ENCODE measurements at places on chromosomes 3 and 15. TPM values are rescaled to one million over a fixed set of nuclear protein-coding genes. Genes with fewer than 3 reads are reported as not detected.

DNA sequence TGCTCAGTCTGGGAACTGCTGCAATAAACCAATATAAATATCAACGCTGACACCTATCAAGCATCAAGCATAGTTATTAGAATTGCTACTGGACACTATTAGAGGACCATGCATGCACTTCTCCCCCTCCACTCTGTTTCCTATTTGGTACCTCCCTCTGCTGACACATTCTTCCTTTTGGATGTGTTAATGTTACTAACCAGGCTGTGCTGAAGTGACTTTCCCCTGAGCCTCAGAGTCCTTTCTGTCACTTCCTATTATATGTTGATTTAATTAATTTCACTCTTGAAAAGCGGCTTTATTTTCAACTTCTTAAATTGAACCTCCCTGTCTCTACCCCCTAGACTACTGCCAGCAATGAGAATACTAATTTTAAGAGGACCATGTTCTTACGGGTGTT is 379.1 kb downstream of the MCTP2 start:
- DNase-seq, result no peak

DNA sequence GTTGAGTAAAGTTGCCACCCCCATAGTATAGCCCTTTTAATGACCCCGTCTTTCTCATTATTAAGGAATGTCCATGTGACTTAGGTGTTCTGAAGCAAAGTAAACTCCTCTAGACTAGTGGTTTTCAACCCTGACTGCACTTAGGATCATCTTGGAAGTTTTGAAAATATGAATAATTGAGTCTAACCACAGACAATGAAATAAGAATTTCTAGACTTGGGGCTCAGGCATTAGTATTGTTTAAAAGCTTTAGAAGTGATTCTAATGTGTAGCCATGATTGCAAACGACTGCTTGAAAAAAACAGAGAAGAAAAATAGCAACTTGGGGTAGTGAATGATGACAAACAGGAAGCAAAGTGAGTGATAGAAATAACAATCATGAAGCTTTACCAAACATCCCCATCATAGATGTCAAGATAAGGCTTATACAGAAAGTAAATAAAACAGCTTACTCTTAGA is 35.0 kb downstream of the ALCAM start:
- DNase-seq, result no peak

DNA sequence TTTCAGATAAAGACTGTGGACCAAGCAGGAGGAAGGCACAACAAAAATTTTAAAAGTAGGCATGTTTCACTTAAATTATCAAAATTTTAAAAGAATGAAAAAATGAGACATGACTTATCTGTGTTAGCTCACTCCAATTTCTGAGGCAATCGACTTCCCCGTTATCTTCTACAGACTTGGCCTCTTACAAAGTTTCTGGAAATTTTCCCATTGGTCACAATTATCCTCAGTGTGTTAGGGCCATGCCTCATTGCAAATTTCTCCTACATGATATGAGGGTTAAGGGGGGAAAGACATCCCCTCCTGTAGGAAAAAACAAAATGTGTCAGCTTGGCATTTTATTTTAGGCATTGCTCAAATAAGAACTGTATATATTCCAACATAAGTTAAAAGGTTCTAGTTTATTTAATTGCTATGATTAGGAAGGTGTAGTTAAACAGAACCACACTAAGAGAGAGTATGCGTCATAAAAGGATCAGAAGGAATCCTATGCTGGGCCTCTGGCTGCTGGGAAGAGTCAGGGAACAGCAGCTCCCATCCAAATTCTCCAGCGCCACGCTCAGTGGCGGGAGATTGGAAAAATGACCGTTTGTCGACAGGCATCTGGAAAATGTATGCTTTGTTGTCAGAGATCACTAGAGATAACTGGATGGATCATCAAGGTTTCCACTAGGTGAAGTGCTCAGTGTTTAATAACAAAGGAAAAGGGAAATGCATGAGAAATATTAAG is 463.6 kb upstream of the NR2F2 start:
- no peak for DNase-seq

DNA sequence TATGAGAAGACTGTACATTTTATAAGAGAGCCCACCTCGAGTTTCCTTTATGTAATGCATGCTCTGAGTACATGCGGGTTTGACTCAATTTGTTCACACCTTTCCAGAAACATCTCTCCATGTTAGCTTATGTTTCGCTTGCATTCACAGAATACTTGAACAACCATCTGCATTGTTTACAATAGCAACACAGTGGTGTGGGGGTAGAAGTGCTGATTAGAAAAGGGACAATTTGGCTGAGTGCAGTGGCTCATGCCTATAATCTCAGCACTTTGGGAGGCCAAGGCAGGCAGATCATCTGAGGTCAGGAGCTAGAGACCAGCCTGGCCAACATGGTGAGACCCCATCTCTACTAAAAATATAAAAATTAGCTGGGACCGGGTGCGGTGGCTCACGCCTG is 60.9 kb downstream of the NCEH1 start:
- no peak for DNase-seq

DNA sequence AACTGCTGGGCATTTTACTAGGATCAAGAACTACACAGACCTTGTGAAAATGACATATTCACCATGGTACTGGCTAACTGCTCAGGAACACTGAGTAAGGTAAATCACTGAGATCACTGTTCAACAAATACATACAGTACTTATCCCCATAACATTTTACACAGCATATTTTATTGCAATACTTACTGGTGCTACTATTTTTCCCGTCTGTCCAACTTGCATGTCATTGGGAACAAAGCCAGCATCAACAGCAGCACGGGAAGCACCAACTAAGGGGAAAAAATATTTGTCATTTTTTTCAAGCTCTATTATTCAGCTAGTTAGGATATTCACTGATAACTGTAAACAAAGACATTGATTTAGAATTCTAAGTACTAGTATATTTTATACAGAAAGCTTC is 37.0 kb downstream of the ETFA start:
- DNase-seq, result no peak

GRCh38 chr15:40960151-40960885 is 7.0 kb downstream of the CHAC1 start:
- DNase-seq, result no peak

DNA sequence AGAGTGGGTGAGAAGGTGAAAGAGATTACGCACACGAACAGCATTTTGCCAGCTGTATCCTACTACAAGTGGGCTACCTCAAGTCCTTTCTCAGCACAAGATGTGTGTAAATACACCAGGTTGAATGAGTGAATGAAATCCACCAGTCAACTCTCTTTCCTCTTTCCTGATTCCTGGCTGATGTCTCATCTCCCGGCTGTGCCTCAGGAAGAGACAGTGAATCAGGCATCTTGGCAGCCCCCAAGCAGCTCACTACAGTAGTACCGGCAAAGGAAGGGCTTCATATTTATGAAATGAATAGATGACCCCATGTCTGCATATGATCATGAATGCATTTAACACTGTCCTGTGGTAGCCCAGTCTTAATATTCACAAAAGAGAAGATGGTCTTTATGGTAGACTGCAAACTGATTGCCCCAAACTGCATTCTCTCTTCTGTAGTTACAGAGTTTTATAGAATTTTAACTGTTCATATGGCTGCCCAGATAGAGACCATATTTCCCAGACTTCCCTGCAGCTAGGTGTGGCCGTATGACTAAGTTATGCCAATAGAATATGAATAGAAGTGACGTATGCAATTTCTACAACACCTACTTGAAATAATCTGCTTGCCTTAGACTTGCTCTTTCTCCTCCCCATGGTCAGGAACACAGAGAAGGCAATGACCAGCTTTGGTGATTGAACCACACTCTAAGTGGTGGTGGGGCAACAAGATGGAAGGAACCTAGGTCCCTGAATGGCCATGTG is 22.7 kb downstream of the MGLL start:
- DNase-seq, result no peak

- DNase-seq, result no peak
Observed at GRCh38 chr3:35565048-35565447, 74.3 kb upstream of the ARPP21 start.

DNA sequence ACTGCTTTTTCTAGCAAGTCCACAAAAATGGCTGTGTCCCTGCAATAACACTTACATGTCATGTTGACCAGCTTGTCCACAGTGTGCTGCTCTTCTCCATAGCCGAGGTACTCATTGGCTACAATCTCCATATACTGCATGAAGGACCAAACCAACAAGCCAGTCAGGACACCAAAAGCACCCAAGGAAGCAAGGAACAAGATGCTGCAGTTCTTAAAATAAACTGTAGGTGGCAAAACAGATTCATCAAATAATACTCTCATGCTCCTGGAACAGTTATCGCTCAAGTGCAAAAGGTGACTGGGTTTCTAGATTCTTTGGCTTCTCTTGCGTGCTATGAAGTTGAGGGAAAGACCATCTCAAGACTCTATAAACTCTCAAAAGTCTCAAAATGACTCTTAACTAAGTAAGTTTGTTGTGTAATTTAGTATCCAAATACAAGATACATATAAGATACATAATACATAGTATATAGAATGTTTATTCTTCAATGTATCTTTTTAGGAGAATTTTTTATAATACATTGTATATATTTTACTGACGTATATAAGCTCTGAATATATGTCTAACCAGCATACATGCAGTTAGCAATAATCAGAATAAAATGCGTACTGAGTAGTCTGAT is 57.0 kb downstream of the NEK10 start:
- DNase-seq, result no peak

DNA sequence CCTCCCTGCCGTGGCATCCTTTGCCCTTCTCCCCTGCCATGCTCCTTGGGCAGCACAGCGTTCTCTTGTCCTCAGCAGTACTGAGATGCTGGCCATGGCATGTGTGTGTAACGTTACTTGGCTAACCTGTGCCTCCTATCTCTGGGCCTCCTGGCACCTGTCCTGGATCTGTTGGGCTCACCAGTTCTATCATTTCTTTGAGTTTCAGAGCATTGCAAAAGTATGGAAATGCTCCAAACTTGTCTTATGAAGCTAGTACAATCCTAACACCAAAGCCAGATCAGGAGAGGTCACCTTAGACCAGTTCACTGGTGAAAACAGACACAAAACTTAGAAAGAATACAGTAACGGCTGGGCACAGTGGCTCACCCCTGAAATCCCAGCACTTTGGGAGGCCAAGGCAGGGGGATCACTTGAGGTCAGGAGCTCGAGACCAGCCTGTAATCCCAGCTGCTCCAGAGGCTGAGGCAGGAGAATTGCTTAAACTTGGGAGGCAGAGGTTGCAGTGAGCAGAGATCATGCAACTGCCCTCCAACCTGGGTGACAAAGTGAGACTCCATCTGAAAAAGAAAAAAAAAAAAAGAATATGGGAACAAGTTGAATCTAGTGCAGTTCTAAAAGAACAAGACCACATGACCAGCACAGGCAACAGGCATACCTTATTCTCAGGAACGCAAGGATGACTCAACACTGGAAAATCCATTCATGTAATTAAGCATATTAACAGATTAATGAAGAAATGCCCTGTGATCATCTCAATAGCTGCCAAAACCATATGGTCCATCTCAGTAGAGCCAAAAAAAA is 62.4 kb upstream of the TRPM1 start:
- no peak for DNase-seq

DNA sequence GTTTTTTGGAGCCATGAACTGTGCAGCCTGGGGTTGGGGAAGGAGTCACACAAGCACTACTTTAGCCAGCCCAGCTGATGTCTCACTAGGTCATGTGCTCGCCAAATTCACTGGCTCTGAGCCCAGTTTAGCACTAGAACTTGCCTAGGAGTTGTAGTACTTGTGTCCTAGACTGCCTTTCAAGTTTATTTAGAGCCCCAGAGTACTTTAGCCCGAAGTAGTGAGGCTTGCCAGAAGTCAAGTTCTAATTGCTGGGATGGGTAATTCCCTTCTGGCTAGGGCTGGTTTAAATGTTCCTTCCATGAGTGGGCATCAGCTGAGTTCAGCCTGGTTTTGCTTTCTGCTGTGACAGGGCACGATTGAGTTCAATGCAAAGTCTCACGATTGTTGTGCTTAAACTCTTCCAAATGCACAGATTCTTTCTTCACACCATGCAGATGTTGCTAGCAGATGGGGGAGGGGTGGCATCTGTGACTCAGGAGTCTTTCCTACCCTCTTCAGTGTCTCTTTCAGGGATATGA is 228.2 kb upstream of the ZPLD1 start:
- no peak for DNase-seq

GRCh38 chr3:14467814-14468620 is 65.6 kb downstream of the SLC6A6 start:
- DNase-seq, result peak; percentile 49

- DNase-seq, result no peak
Observed at GRCh38 chr3:101146946-101147345, 153.7 kb upstream of the ABI3BP start.

GRCh38 chr3:163919154-163919553 is 1159.1 kb downstream of the SI start:
- no peak for DNase-seq

- DNase-seq, result no peak
Observed at GRCh38 chr3:142259359-142259758, 34.0 kb upstream of the GK5 start.

DNA sequence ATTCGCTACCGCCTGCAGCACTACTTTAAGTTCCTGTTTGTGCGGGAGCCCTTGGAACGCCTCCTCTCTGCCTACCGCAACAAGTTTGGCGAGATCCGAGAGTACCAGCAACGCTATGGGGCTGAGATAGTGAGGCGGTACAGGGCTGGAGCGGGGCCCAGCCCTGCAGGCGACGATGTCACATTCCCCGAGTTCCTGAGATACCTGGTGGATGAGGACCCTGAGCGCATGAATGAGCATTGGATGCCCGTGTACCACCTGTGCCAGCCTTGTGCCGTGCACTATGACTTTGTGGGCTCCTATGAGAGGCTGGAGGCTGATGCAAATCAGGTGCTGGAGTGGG is 995 bp downstream of the CHST14 start:
- peak; percentile 37 for DNase-seq

DNA sequence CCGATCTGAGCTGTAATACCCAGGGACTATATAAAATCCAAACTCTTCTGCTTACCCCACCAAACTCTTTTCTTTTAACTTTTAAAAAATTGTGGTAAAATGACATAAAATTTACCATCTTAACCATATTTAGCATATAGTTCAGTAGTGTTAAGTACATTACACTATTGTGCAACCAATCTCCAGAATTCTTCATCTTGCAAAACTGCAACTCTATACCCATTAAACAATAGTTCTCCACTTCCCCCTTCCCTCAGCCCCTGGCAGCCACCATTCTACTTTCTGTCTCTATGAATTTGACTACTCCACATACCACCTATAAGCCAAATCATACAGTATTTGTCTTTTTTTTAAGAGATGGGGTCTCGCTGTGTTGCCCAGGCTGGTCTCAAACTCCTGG is 38.7 kb downstream of the SENP8 start:
- no peak for DNase-seq

DNA sequence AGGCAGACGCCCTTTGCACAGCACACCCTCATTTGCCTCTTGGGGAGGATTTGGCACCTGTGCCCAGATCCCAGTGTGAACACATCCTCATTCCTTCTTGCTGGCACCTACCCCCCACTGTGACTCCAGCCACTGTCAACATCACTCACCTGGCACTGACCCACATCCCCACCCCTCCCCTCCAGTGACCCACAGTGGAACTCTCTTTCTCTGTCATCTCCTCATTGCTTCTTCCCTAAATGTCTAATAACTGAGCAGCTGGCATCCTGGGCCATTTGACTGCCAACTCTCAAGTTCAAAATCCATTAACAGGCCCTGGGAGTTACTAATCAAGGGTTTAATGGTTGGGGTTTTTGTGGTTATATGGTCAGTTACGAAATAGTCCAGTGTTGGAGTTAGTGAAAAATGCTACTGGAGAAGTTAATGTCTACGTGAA is 14.4 kb downstream of the SNAPC5 start:
- no peak for DNase-seq

- DNase-seq, result no peak
Observed at GRCh38 chr15:45197512-45197911, 9.7 kb upstream of the SHF start.

The PLD1 gene
- total RNA-seq, result 1.4 TPM

The MEF2A gene
- 15.9 TPM for total RNA-seq

The THBS1 gene
- total RNA-seq, result 0.93 TPM

The ICE2 gene
- total RNA-seq, result 71.3 TPM

The NSMCE3 gene
- total RNA-seq, result 7.7 TPM

The IRAK2 gene
- total RNA-seq, result 7.3 TPM

Data from activated CD4-positive, alpha-beta memory T cell treated with anti-CD3 and anti-CD28 coated beads for 36 hours (primary cell).